ENCODE measurements at places on chromosomes 6 and 20.

- no peak for DNase-seq
Observed at GRCh38 chr6:139156102-139156501, 21.2 kb downstream of the HECA start.

GRCh38 chr6:32680055-32680454 is 13.6 kb upstream of the HLA-DQB1 start:
- DNase-seq = no peak

DNA sequence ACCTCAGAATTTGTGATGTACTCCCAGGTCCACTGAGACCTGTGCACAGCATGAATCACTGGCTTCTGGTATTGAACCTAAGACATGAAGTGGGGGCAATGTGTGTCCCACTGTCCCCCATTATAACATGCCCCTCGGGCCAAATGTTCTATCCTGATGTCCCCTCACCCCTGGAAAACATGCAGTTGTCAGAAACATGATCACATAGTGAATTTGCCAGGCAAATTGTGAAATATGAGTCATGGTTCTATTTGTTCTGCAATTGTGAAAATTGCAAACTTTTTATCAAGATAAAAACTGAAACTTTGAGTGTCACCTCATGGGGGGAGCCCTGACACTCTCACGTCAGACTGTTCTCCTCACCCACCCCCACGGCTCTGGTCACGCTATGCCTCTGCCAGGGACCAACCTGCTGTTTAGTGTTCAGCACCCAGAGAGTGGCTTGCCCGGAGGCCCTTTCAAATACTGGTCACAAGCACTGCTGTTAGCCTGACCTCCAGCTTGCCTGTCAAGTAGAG is 305.3 kb downstream of the CLIC5 start:
- no peak for DNase-seq

GRCh38 chr20:37521061-37521771 is at the start of gene NNAT:
NNAT (plus strand) TSS chr20:37521250; CDS start chr20:37521332, 82 bp downstream.
- DNase-seq = no peak

DNA sequence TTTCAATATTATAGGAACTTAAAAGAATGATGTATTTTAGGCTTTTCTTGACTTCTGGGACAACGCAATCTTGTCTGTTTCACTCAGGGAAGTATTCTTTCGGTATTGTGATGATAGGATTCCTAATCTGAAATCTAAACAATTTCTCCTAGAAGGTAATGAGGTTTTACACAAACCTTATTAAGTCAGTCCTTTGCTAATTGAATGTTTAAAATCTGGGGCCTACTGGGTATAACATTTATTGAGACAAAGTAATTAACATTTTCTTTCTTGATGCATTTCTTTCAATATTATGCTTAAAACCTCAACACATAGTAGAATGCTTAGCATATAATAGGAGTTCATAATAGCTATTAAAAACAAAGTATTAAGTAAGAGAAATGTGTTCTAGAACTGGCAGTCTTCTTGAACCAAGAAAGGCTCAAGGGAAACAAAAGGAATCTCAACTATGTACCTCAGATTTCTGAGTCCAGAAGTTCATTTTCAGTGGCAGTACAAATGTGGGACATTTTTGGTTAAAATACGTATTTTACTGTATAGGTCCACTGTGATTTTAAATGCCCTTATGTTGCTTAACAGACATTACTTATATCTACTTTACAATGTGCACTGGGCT is 121.4 kb upstream of the BMP2 start:
- DNase-seq = no peak

DNA sequence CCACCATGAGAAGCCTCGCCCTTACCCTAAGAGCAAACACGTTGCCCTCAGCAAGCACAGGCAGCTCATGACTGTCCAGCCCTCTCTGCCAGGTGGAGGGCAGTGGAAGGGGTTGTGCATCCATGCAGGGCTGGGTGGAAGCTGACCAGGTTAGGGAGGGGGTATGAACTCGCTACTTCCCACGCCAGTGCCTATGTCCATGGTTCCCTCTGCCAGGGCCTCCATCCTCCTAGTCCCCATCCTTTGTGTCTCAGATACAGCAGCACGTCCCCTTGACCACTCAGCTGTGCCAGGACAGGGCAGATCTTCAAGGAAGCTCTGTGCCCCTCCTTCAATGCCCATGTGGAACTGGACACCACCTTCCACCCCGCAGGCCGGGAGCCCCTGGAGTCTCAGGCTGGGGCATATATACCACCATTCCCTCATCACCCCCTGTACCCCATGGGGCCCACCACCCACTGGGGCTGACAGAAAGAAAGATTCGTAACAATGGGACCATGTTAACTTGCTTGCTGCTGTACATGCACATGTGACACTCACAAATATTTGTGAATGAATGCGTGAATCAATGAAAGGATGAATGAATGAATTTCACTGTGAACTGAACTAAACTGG is 90.7 kb downstream of the ANKRD60 start:
- DNase-seq = no peak

DNA sequence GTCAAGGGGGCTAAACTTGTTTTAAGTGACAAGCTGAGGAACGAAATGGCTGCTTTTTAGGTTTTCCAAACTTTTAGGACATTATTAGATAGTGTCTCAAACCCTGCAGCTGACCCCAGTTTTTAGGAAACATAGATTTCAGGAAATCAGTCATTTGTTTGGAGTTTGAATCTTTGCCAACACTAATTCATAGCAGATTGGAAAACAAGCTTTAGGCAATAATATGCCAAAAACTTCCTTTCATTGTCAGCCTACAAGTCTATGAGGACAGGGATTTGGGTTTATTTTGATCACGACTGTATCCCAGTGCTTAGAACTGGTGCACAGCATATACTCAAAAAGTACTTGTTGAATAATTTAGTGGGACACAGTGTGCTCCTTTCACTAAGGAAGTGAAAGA is 123.2 kb downstream of the TINAG start:
- DNase-seq = no peak

GRCh38 chr6:117157448-117157847 is 107.9 kb upstream of the VGLL2 start:
- no peak for DNase-seq

- no peak for DNase-seq
Observed at GRCh38 chr6:12371151-12371550, 81.0 kb downstream of the EDN1 start.

- DNase-seq = no peak
Observed at GRCh38 chr6:75167851-75168250, 38.0 kb downstream of the COL12A1 start.

GRCh38 chr6:125194941-125195340 is 41.4 kb downstream of the TPD52L1 start:
- no peak for DNase-seq

- no peak for DNase-seq
Observed at GRCh38 chr6:69988458-69989126, 122.2 kb downstream of the COL19A1 start.

DNA sequence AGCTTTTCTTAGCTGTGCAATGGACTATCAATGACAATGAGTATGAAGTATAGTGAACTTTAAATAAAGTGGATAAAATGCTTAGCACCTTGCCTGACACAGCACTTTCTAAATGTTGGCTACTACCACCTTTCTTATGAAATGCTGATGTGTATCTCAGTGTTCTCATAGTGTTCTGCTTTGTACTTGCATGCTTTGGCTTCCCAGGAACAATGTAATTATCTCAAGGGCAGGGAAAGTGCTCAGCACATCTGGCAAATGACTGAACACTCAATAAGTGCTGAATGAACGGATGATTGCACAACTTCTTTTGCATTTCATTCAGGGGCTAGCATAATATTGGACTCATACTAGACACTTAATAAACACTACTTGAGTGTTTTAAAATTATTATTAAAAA is 28.2 kb upstream of the NOX3 start:
- DNase-seq = no peak
